Activated gamma-delta T cell treated with anti-CD3 and anti-CD28 coated beads, Interleukin-2, amount 50 U/mL, for 16 hours (primary cell): ENCODE measurements at places on chromosomes 5 and 9.

DNA sequence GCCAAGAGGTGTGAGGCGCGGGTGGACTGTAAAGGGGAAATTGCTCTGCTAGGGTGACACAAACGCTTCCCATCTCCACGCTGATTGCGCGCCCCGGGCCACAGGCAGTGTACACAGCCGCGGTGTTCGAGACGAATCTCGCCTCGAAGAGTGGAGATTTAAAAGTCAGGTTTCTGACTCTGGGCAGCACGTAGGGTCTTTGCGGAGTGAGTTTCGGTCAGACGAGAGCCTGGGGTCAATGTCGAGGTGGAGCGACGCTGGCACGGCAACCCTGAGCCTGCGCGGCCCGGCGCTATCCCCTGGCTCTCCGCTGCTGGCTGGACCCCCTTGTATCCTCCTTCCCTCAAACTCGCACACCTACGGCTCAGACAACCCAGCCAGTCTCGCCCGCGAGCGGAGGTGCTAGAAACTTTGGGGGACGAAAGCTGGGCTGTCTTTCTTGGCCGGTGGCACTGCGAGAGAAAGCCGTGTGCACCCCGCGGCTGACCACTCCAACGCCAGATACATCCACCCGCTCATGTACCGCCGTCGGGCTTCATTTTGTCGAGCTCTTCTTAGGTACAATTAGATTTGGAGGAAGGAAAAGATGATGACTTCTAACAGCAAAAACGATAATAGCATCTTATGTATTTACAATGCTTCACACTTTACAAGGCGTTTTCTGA is 5.4 kb upstream of the FOXB2 start:
- no peak for DNase-seq

DNA sequence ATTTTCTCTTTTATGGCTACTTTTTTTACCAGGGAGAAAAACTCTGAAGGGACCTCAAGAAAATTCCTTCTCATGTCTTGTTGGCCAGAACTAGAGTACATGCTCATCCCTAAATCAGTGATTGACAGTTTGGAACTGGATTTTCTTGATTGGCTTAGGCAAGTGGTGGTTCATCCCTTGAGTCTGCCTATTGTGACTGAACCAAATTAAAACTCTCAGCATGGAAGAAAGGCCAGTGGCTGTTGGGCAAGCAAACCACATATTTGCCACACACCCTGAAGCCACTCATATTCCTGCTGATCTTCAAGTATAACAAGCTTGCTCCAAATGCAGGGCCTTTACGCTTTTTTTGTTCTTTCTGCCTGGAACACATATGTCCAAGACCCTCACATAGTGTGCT is 7.2 kb upstream of the HOMER1 start:
- no peak for DNase-seq

DNA sequence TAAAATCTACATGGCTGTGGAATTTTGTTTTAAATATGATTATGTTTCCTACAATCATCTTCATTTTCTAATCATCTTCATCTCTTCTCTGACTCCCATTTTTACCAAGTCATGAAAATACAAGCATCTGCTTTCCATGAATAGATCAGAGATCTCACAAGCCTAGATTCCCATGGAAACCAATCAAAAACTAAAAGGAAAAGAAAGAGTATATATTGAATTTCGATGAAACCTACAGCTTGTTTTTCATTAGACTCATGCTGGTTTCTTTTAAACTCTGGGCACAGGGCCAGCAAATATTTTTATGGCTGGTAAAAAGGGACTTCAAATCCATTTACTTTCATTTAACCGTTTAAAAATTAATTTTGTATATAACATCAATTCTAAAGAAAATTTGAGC is 51.2 kb downstream of the INVS start:
- DNase-seq: no peak

DNA sequence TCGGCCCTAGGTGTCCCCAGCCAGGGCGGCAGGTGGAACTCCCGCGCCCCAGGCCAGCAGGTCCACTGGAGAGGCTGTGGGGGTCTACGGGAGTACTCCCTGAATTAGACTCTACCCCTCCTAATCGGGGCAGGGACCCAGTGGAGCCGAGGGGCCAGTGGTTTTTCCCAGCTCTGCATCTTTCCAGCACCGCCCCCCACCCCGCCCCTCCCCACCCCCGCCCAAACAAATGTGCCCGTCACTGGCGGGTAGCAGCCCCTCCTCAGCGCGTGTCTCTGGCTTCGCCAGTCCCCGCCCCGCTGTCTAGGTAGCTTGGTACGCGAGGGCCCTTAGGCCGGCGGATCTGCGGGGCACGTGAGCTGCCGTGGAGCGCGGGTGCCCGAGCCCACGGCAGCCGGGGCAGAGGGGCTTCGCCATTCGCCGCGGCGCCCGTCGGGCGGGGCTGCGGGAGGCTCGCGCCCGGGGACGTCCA is 7.0 kb downstream of the UNC5A start:
- DNase-seq: no peak

DNA sequence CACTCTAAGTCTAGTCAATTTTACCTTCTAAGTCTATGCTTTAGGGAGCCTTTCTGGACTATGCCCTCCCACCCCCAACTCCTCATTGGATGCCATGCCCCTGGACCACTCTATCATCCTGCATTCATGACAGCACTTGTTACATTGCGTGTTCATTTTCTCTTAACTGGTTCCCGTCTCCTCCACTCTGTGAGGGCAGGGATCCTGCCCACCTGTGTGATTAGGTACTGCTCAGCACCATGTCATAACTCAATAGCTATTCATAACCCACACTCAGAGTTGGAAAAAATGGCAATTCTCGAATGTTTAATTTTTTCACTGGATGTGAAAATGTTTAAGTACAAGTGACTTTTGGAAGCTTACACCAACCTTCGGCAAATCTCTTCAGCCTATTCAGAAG is 88.5 kb downstream of the PRLR start:
- no peak for DNase-seq

- DNase-seq: no peak
Observed at GRCh38 chr5:6193310-6193709, 185.0 kb downstream of the MED10 start.

- DNase-seq: no peak
Observed at GRCh38 chr5:64749385-64749784, 19.1 kb downstream of the SREK1IP1 start.

DNA sequence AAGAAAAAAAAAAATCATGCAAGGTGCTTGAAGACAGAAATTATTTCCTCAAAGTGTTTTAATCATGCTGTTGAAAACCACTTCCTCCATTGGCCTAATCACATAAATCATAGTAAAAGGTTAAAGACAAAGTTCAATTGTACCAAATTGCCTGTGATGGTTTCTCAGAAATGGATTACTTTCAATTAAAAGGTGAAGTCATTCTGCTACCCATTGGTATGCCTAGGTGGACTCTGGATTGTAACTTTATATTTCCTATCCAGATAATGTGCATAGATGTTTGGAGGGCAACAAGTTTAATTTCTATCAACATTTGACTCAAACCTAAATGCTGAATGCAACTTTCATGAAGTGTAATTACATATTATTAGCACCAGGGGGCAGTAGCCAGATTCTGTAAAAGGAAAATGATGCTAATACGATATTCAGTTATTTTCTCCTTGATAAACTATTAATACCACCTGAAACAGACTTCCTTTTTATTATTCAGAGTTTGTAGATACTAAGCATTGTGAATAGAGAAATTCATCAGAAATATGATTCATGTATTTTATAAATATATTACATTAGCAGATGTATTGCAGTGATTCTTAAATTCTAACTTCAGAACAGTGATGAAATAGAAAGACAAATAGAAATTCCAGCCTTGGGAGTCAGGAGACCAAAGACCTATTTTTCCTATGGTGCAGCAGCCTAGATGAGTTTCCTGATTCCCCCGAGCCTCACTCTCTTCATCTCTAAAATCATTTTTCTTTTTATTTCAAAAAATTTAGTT is 148.2 kb downstream of the CAAP1 start:
- no peak for DNase-seq

- DNase-seq: no peak
Observed at GRCh38 chr5:95069948-95070347, 214.9 kb downstream of the MCTP1 start.

DNA sequence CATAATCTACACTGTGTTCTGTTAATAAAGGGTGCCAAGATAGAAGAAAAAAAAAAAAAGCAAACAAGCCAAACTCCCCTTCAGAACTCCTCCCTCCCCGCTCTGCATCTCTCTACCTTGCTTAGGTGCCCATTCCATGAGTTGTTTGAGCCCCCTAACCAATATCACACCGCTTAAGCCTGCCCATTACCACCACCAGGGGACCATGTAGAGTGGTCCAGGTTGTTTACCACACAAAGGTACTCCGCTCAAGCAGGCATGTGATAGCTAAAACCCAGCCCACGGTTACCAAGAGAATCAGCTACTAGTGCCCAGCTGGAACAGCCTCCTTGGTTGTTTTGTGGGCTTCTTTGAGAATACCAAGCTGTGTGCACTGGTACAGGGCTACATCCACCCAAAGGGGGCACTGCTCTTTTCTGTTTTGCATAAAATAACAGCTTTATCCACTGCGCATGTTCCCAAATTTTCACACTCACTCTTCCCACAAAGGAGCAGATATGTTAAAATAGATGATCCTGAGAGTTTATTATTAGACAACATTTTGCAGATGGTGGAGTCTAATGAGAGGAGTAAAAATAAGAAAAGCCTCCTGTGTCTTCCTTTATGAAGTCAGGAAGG is 304.1 kb downstream of the DEPDC1B start:
- no peak for DNase-seq

- DNase-seq: no peak
Observed at GRCh38 chr5:15791274-15791673, 291.3 kb downstream of the FBXL7 start.

DNA sequence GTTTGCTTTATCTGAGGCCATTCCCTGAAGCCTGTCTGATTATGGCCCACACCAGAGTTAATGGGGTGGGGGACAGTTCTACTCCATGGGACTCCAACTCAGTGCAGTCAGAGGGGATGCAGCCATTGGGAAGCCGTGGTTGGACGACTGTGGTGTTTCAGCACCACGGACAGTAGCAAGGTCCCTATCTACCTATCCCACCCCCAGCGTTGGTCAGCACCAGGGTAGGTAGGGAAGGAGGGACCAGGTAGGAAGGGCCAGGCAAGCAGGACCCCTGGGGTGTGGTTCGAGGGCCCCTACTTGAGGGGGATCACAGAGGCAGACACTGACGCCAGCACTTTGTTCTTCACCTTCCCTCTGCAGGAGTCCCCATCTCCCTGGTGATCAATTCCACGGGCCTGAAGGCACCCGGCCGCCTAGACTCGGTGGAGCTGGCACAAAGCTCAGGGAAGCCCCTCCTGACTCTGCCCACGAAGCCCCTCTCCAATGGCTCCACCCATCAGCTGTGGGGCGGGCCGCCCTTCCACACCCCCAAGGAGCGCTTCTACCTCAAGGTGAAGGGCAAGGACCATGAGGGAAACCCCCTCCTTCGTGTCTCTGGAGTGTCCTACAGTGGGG is 33.2 kb downstream of the HMCN2 start:
- DNase-seq: no peak

DNA sequence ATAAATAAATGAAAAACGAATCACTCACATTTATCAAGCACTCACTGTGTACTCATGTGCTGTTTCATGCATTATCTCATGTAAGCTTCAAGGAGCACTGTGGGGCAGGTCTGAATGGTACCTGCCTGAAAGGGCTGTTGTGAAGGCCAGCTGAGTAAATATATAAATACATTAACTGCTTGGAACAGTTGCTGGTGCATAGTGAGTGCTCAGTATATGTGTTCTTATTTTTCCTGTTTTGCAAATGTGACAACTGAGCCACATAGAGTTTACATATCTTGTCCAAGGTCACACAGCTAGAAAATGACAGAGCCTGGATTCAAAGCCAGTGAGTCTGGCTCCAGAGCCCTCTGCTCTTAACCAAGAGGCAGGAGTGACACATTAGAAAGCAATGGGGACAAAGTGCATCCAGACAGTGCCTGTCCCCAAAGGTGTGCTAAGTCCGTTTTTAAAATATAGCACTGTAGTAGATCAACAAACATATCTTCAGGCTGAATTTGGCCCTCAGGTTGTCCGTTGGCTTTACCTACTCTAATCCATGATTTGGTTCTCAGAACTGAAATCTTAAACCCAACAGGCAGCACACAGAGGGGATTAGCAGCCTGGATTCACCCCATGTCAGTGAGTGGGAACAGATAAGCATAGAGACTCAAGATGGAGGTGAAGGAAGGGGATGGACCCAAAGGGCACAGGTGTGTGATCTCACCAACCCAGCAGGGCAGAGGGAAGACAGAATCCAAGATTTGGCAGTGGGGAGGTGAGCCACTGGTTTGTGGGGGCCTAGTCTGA is 70.8 kb downstream of the WWC1 start:
- no peak for DNase-seq

DNA sequence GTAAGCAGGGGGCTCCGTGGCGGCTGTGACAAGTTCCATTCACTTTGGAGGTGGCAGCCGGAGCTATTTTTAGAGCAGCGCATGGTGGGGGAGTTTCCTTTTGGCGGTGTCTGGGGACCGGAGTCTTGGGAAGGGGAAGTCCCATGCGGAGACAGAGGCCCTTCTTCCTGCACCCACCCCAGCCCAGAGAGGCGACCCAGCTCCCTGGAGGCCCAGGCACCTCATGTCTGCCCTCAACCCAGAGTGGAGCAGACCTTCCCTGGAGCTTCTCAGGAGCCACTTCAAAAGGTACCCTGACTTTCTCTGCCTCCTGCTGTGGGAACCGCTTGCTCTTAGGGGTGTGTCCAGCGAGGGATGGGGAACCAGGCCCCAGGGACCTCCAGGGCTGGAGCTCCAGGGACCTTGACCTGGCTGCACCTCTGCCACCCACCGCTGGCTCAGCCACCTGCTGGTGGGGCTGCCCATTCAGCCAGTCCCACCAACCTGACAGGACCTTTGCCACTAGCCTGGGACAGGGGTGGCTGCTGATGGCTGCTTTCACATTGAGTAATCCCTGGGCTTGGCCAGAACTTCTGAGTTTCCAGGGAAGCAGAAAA is 34.1 kb downstream of the NEK6 start:
- DNase-seq: peak; percentile 22

DNA sequence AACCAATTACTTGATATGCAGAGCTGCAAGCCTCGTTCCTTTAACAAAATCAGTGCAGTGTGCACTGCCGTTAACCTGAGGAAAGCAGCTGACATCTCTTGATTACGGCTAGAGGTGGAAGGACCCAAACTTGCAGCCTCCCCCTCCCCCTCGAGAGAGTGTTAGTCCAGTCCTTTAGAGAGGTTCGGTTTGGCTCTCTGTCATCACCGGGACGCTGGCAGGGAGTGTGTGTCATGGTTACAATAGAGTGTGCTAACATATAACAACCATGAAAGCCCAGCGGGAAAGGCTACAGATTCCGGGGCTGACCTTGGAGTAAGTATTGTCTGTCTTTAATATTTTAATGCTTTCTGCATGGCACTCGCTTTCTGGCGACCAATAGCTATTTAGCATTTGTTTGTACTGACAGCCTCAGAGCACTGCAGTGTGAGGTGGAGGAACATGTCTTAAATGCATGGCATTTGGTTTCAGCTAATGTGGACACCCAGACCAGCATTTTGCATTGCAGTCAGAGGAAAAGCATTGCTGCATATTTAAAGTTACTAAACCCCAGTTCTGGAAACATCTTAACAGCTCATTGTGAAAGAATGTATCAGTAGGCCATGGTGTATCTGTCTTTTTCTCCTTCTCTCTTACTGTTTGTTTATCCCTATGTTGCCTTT is 237.5 kb downstream of the CD180 start:
- no peak for DNase-seq
